ENCODE measurements at places on chromosomes 1 and 21. TPM values are rescaled to one million over a fixed set of nuclear protein-coding genes. Genes with fewer than 3 reads are reported as not detected.

Gene DTL
- total RNA-seq = 85.0 TPM

Gene S100A3
- not detected for total RNA-seq

Gene RNF186
- total RNA-seq = not detected

Gene CNIH3
- 1.1 TPM for total RNA-seq

Gene ST6GALNAC3
- total RNA-seq = 0.33 TPM

Gene EPHA2
- total RNA-seq = not detected

Gene IL19
- not detected for total RNA-seq

Gene PTAFR
- 0.58 TPM for total RNA-seq

Gene CADM3
- not detected for total RNA-seq

Gene PLCH2
- total RNA-seq = 2.5 TPM

Gene NUP133
- total RNA-seq = 57.9 TPM

Gene GALNT2
- total RNA-seq = 65.6 TPM

Gene ANXA9
- not detected for total RNA-seq

Gene FLG2
- not detected for total RNA-seq

Gene PSEN2
- 10.5 TPM for total RNA-seq

Gene TCEA3
- total RNA-seq = 1.7 TPM

Gene LCE1C
- not detected for total RNA-seq

Gene WNT2B
- 0.13 TPM for total RNA-seq

Gene GBP6
- total RNA-seq = 0.22 TPM

Gene DENND1B
- total RNA-seq = 10.6 TPM

Gene MYBPHL
- total RNA-seq = not detected

Gene LDLRAD2
- total RNA-seq = not detected

Gene TTC3
- 54.5 TPM for total RNA-seq

Gene PCP4
- total RNA-seq = not detected

Gene HSD3B2
- not detected for total RNA-seq

Gene C1QC
- 0.93 TPM for total RNA-seq

Gene DIO1
- not detected for total RNA-seq

Gene AGMAT
- 19.7 TPM for total RNA-seq

Gene SYNC
- total RNA-seq = not detected
